ENCODE measurements at places on chromosomes 7 and 10. TPM values are rescaled to one million over a fixed set of nuclear protein-coding genes. Genes with fewer than 3 reads are reported as not detected.

GRCh38 chr7:22181663-22182062 is 175.3 kb downstream of the RAPGEF5 start:
- no peak overlapping the region for H3K4me3 ChIP-seq
- no peaks in the 10 kb centered on the region for H3K27me3 ChIP-seq
- H3K36me3 ChIP-seq, result no peaks in the 10 kb centered on the region
- no peaks in the 10 kb centered on the region for H3K4me1 ChIP-seq
- no peak for DNase-seq

GRCh38 chr7:100866729-100867039 is 503 bp upstream of the TRIP6 start:
- no peaks in the 10 kb centered on the region for H3K36me3 ChIP-seq
- H3K27ac ChIP-seq, result peak overlapping the region; percentile 95

DNA sequence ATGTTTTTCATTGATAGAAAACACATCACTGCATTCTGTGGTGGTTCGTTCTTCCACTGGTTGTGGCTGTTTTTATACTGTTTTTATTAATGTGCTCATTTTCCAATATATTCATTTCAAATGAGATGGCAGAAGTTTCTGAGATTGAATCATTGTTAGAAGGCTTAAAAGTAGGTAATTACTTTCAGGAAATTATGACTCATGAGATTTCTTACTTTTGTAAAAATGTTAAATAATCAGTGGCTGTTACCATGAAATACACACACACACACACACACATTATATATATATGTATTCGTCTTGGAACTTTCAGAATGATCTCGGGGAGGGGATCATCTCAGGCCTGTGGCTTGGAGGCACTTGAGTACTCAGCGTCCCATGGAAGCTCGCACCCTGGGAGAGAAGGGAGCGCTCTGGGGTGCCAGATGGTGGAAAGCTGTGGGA is 66.1 kb downstream of the ZMYND11 start:
- no peaks in the 10 kb centered on the region for H3K4me1 ChIP-seq
- DNase-seq, result no peak
- H3K4me3 ChIP-seq, result no peak overlapping the region
- no peaks in the 10 kb centered on the region for H3K27me3 ChIP-seq
- no peak overlapping the region for H3K27ac ChIP-seq

DNA sequence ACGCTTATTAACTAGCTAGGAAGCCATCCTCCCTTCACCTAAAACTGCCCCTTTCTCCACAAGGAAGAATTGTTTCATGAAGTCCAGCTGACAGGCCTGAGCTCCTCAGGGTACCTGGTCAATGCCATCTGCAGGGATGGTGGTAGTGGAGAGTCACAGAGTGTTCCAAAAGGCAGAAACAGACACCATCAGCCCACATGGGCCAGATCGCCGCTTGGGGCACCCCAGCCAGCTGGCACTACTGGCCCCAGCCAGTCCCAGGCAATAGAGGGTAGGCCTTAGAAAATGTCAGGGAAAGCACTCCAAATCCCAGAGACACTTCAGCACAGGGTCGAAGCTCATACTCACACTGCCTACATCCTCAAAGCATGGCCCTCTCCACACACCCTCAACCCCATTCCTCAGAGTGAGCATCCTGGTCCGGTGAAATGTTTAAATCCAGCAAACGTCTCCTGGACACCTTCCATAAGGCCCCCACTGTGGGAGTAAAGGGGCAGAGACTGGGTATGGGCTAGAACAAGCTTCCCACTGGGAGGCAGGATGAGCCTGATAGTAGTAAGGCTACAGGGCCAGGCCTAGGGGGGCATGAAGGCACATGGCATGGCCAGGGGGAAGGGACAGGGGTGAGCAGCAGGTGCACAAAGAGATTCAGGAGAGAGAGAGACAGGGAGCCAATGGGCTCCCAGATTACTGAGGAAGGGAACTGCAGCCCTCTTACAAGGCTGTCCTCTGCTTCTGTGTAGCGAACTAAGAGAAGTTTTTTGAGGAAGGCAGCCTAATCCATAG is 1.9 kb downstream of the LRRC20 start:
- no peaks in the 10 kb centered on the region for H3K36me3 ChIP-seq
- no peaks in the 10 kb centered on the region for H3K27me3 ChIP-seq
- peaks cover 9% of the 10 kb centered on the region for H3K4me1 ChIP-seq
- no peak overlapping the region for H3K4me3 ChIP-seq

- H3K27me3 ChIP-seq, result no peaks in the 10 kb centered on the region
- no peak overlapping the region for H3K27ac ChIP-seq
- H3K36me3 ChIP-seq, result peaks cover 30% of the 10 kb centered on the region
- DNase-seq, result no peak
- no peak overlapping the region for H3K4me3 ChIP-seq
- H3K4me1 ChIP-seq, result no peaks in the 10 kb centered on the region
Measured at GRCh38 chr10:99395750-99396445, 34.5 kb downstream of the GOT1 start.

DNA sequence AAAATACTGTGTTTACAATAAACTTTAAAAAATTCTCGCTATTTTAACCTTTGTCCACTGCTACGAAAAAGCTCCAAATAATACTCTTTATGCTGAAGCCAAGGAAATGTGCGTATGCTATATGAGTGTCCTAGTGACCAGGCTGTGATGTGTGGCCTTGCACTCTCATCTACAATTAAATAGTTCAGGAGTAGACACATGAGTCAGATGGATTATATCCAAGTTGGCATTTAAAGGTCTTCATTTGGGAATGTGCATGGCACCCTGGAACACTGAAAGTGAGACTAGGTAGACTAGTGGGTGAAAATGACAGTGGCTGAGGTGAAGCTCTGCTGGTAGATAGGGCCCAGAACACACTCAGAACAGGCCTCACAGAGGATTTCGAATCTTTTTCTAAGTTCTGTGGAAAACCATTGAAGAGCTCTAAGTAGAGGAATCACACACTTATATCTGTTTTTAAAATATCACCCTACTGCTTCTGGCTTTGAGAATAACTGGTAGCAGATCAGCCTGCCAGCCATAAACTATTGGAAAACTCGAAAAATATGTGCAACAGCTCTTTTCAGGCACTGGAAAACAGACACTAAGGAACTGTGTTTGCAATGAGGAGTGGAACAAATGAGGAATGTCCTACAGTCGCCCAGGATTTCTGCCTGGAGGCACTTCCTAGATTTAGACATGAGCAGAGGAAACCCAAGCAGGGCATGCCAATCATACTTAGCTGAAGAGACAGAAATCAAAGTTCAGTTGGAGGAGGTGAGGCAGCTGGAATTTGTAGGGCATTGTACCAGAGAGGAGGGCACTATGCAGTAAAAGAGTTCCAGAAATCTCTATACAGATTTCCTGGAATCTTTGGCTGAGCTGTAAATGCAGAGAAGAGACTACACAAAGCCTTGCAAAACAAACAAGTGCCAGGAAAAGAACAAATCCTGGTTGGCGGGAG is 603.8 kb upstream of the LRRTM3 start:
- no peak overlapping the region for H3K27ac ChIP-seq
- H3K27me3 ChIP-seq, result no peaks in the 10 kb centered on the region
- no peaks in the 10 kb centered on the region for H3K36me3 ChIP-seq
- DNase-seq, result no peak

GRCh38 chr10:112456533-112456932 is 9.5 kb downstream of the VTI1A start:
- no peak for DNase-seq
- H3K36me3 ChIP-seq, result no peaks in the 10 kb centered on the region

- H3K4me3 ChIP-seq, result no peak overlapping the region
- H3K36me3 ChIP-seq, result no peaks in the 10 kb centered on the region
- H3K27me3 ChIP-seq, result no peaks in the 10 kb centered on the region
- H3K4me1 ChIP-seq, result peaks cover 26% of the 10 kb centered on the region
Measured at GRCh38 chr10:74027702-74028101, 29.8 kb downstream of the VCL start.

DNA sequence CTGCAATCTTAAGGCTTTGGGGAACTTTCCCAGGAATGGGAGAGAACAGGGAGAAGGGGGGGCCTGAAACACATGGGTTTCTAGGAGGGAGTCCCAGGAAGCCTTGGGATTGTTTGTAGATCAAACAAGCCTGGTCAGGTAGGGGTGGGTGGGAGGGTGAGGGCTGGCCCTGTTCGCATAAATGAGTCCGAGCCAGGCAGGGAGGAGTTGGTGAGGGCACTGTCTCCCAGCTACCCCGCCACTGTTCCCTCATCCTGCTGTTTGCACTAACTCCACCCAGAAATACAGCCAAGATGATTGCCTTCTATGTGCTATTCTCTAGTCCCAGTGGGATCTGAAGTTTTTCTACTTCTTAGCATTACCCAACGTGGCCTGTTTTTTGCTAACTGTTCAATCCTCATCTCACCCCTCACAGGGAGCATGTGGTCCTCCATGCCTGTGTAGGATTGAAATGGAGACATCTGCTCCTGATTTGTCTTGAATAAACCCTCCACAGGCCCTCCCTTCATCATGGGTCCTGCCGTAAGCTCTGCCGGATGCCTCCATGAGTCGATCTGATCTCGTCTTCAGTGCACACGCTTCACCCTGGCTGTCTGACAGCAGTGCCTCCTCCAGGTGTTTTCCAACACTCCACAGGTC is 257.0 kb downstream of the COBL start:
- H3K4me3 ChIP-seq, result no peak overlapping the region
- H3K27me3 ChIP-seq, result no peaks in the 10 kb centered on the region
- no peaks in the 10 kb centered on the region for H3K36me3 ChIP-seq
- no peak for DNase-seq
- no peak overlapping the region for H3K27ac ChIP-seq

DNA sequence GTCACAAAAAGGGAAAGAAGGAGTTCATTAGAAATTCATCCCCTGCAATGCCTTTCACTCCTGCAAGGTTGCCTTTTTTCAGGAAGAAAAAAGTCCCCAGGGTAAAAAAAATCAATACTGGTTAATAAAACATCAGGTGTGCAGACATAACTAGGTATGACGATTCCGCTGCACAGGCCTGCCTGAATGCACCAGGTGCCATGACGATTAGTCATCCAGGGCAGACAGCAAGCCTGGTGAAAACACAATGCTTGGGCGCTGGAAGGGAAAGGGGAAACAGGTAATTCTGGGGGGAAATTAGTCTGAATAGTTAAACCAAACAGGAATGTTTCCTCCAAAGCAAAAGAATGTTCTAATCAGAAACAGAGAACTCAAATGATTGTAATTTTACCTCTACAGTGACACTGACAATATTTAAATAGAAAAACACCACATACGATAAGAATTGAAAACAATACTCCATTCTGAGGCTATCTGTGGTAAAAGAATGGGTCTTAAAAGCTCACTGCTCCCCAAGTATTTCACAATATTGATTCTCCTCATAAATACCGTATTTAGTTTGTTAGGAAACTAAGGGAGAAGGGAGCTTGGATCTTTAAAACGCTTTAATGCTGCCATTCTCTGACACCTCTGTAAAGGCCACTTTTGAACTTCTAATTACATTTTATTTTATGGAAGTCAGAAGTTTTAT is 45.2 kb downstream of the VPS41 start:
- H3K4me3 ChIP-seq, result no peak overlapping the region
- no peak for DNase-seq
- H3K4me1 ChIP-seq, result peaks cover 1% of the 10 kb centered on the region
- no peaks in the 10 kb centered on the region for H3K27me3 ChIP-seq
- peaks cover 6% of the 10 kb centered on the region for H3K36me3 ChIP-seq
- no peak overlapping the region for H3K27ac ChIP-seq

The HOXA1 gene
- 1.6 TPM for total RNA-seq

DNA sequence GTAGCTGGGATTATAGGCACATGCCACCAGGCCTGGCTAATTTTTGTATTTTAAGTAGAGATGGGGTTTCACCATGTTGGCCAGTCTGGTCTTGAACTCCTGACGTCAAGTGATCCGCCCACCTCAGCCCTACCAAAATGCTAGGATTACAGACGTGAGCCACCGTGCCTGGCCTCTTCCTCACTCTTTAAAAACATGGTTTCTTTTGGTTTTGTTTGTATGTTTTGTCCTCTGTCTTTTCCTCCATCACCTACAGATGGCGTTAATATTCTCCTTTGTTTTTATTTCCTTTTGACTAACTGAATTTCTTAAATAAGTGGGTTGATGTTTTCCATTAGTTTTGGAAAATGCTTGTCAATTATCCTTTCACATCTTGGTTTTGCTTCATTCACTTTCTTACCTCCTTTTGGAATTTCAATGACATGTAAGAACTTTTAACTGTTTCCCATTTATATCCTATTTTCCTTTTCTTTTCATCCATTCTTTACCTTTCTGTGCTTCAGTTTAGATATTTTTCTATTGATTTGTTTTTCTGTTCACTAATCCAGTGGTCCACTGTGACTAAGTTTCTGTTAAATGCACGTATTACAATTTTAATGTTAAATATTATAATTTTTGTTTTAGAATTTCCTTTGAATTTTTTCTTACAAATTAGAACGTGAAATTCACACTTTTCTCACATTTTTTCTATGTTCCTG is 104.1 kb downstream of the ZNF467 start:
- H3K27ac ChIP-seq, result no peak overlapping the region
- H3K4me3 ChIP-seq, result no peak overlapping the region
- no peak for DNase-seq
- H3K36me3 ChIP-seq, result no peaks in the 10 kb centered on the region

The VIPR2 gene
- 1.8 TPM for total RNA-seq

Data from transverse colon (tissue), 4 donors.